ENCODE measurements at places on chromosomes 16 and 17.

DNA sequence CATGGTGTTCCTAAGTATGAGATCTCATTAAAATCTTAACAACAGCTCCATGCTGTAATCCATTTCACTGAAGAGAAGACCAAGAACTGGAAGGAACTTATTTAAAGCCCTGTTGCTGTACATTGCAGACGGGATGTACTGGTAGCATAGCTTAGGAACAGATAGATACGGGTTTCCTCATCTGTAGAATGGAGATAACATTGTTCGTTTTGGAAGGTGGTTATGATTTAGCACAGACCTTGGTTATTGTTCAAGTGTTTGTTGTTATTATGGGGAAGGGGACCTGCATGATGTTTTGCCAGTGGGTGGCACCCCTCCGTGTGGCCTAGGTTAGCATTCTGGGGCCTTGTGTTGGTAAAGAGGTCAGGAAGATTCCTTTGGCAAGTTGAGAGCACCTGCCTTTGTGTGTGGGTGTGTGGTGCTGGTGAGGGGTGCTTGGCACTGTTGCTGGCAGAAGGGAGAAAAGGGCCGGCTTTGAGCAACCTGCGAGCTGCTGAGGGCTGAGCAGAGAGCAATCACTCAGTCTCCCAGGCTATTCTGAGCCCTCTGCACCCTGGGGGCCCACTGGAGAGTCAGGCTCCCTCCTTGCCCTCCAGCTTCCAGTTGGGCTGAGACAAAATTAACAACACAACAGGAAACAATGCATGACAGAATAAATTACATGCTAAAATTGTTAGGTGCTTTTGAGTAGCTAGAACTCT, 2.3 kb downstream of the TAOK2 start:
- no peak for DNase-seq

- DNase-seq, result no peak
These were observed 40.7 kb downstream of the ACTG1 start for GRCh38 chr17:81471818-81472456.

- no peak for DNase-seq
These were observed 13.1 kb downstream of the BCAR1 start for GRCh38 chr16:75238132-75238852.

DNA sequence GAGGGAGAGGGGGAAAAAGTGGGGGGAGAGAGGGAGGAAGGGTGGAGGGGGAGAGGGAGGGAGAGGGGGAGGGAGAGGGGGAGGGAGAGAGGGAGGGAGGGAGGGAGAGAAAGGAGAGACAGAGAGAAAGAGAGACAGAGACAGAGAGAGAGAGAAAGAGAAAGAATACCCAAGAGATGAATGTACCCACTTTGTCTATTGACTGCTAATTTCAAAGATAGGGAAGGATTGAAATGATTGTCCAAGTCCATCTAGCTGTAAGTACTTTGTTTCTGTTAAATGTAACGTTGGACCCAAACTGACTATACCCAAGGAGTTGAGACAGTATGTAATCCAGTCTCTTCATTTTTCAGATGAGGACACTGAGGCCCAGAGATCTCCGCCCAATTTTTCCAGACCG, 374.9 kb downstream of the GRIN2A start:
- DNase-seq, result no peak

DNA sequence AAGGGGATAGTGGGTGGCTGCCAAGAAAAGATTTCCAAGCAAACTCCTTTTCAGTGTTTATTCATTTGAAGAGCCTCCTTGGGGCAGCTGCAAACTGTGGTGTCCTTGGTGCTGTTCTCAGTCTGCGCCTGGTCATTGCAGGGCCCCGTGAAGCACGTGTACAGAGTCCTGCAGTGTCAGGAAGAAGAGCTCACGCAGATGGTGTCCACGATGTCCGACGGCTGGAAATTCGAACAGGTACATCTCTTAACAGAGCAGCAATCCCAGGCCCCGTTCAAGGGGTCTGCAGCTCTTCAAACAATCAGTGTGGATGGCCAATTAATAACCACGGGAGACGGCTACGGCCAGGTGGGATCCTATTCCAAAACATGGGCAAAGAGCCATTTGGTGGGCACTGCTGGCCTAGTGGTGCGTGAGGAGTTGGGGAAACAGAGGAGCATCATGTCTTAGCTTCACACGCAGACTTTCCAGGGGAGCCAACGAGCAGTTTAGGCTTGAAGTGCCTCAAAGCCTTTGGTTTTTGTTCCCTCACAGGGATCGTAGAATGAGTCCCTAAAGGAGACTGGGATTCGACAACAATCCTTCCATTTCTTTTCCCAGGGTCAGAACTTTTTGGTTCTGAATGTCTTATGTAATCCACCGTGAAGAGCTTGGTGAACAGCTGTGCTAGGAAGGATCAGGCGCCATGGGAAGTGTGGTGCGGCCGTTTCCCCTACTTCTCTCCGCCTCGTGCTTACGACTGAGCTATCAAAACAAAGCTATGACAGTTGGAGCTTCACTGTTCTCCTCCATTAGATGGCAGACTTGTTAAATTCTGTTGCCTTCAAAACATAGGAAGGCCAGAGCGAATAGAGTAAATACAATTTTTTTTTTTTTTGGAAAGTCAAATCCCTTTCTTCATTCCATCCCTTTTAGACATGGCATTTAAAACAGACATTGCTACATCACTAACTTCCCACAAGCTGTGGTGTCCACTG, 12.6 kb downstream of the KCTD2 start:
- DNase-seq, result no peak

- no peak for DNase-seq
These were observed 12.8 kb downstream of the SLC6A2 start for GRCh38 chr16:55668340-55669281.

All from stimulated activated CD8-positive, alpha-beta memory T cell treated with anti-CD3 and anti-CD28 coated beads, Interleukin-15, amount 100 ng/mL, for 1 hour (primary cell).